ENCODE measurements at places on chromosomes 1 and 21. TPM values are rescaled to one million over a fixed set of nuclear protein-coding genes. Genes with fewer than 3 reads are reported as not detected.

AMPD1 gene
- not detected for total RNA-seq

CLDN14 gene
- not detected for total RNA-seq

FCN3 gene
- total RNA-seq, result not detected

CACHD1 gene
- 29.9 TPM for total RNA-seq

CRP gene
- total RNA-seq, result 0.90 TPM

XCL1 gene
- total RNA-seq, result not detected

PLEKHO1 gene
- total RNA-seq, result 9.1 TPM

STPG1 gene
- total RNA-seq, result 9.9 TPM

TMPRSS2 gene
- 111 TPM for total RNA-seq

SERPINC1 gene
- 0.64 TPM for total RNA-seq

CFAP45 gene
- 1.6 TPM for total RNA-seq

GPR52 gene
- total RNA-seq, result 0.87 TPM

C1orf185 gene
- total RNA-seq, result not detected

KRTAP7-1 gene
- not detected for total RNA-seq

- DNase-seq, result no peak
Observed at GRCh38 chr1:155975375-155976061, 2.8 kb downstream of the ARHGEF2 start.

GRCh38 chr1:96544831-96545221 lies 176.8 kb upstream of the PTBP2 start:
- no peak for DNase-seq

DNA sequence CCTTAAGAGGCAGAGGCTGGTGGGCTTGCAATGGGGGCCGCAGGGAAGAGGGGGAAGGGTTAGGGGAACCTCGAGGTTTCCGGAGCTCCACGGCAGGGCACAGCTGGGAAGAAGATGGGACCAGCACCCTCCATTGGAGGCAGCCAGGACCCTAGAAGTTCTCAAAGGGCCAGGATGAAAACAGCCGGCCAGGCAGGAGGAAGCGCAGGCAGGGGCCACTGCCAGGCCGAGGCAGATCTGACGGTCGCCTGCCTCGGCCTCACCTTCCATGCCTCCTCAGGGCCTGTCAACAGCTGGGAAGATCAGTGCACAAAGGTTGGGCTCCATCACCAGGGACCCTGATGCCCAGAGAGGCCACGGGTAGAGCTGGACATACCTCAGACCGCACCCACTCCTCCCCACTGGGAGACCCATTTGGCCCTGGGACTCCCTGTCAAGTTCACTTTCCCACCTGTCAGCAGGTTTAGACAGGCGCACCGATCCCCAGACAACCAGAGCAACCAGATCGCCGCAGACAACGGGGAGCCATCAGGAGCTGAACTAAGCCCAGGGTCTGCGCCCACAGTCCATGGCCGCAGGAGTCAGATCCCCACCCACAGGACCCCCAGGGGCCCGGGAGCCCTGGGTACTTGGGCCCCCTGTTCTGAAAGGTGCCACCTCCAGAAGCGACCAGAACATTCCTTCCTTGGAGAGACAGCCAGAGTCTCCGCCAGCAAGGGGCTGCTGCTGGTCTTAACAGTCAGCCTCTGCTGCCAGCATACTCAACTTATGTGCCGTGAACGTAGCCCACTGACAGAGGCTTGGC lies 2.2 kb downstream of the SLC19A1 start:
- no peak for DNase-seq

DNA sequence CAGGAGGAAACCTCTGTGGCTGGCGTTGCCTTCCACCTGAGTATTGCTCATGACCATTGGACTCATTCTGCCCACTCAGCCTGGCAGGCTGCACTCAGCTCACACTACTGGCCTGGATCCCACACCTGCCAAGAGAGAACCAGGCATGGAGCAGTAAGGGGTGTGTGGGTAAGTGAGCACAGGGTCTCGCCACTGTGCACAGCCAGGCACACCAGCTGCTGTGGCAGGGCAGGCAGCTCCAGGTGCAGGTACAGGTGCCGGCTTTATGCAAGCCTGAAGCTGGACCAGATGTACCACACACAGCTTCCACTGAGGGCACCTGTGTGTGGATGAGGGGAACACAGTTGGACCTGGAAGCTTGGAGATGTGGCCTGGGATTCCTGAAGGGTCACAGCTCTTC lies 295.2 kb upstream of the SNX7 start:
- DNase-seq, result no peak

DNA sequence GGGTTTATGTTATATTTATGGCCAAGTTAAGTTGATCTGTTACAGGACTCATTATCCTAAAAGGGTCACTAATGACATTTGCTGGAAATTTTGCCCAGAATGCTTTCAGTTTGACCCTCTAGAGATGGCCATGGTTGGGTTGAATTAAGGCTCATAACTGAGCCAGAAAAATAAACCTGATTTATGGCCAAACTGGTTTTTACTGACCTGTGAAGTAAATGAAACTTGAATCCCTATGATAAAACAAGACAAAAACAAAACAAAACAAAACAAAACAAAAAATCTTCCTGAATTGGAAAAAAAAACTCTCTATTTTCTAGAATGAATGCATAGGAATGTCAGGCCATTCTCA lies 72.5 kb upstream of the CLDN14 start:
- no peak for DNase-seq

GRCh38 chr1:35122311-35122710 lies 43.1 kb downstream of the ZMYM1 start:
- no peak for DNase-seq

DNA sequence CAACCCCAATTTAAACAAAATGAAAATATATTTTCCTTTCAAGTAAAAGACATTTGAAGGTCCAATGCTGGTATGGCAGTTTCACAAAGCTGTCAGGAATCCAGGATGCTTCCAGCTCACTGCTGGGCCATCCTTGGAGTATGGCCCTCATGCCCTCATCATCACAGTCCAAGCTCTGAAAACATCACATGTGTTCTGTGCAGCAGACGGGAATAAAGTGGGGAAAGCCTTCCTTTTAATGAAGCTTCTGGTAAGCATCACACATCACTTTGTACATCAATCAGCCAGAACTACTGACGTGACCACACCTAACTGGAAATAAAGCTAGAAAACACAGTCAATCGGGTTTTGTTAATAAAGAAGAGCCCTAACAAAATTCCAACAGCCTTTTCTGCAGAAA lies 22.7 kb downstream of the CDC42BPA start:
- no peak for DNase-seq

DNA sequence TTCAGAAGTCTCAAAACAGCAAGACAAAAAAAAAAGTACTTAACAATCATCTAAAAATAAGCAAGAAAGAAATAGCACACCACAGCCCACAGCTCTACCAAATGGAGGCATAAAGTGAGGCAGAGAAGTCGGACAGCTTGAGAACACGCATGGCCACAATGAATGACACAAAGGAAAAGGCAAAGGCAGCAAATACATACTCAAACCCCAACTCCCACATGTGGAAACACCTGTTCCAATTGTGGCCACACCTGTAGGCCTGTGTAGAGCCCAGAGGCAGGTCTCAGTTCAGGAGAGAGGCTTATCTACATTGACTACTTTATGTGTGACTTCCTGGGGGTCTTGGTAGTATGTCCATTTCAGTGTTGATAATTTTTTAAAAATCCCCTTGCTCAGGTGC lies 543.5 kb downstream of the LMO4 start:
- no peak for DNase-seq

- no peak for DNase-seq
Observed at GRCh38 chr1:182143825-182144645, 82.5 kb upstream of the ZNF648 start.

DNA sequence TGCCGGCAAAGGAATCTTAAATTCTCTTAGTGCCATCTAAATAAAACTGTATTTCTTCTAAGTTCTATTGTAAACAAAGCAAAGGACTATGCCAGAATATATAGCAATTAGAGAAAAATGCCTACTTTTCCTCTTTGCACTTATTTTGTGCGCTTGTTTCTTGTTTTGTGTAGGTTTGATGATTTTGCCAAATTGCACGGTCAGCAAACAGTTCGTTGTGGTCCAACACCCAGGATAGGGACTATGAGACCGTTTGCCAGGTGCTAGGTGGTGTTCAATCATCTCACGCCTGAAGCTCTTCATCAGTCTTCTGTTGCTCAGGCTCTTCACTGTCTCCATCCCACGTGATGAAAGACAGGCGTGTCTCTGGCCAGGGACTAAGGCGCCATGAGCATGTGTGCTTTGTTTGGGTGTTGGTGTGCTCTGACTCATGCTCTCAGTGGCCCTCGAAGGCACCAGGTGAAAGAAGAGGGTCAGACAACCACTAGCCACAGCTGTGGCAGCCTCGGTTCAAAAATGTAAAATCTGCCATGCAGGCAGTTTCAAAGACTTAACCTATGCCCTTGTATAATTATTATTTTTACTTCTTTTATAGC lies 36.9 kb upstream of the KCNE1 start:
- DNase-seq, result no peak

GRCh38 chr1:71660411-71660810 lies 579.6 kb upstream of the ZRANB2 start:
- DNase-seq, result no peak

DNA sequence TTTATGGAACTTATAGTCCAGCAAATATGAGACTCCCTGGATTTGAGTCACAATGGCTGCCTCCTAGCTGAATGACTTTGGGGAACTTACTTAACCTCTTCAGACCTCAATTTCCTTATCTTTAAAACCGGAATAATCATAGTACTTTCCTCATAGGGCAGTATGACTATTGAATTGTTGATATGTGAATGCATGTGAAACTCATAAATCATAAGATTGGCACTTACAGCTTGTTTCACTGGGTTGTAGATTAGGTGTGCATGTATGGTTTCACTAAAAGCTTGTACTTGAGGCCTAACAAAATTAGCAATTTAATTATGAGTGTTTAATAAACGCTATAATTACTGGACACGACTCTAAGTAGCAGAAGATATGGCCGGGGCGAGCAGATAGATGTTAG lies 72.5 kb downstream of the ST6GALNAC5 start:
- no peak for DNase-seq

GRCh38 chr1:108570128-108570527 lies 10.2 kb downstream of the EEIG2 start:
- no peak for DNase-seq

DNA sequence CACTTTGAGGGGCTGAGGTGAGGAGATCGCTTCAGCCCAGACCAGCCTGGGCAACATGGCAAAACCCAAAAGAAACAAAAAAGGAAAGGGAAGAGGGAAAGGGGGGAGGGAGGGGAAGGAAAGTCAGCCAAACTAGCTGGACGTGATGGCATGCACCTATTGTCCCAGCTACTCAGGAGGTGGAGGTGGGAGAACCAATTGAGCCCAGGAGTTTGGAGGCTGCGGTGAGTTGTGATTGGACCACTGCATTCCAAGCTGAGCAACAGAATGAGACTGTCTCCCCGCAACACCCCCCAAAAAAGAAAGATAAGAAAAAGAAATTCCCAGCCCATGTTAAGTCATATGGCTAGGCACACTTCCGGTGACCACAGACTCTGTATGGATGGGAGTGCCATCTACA lies 128.4 kb downstream of the PTPN14 start:
- no peak for DNase-seq

DNA sequence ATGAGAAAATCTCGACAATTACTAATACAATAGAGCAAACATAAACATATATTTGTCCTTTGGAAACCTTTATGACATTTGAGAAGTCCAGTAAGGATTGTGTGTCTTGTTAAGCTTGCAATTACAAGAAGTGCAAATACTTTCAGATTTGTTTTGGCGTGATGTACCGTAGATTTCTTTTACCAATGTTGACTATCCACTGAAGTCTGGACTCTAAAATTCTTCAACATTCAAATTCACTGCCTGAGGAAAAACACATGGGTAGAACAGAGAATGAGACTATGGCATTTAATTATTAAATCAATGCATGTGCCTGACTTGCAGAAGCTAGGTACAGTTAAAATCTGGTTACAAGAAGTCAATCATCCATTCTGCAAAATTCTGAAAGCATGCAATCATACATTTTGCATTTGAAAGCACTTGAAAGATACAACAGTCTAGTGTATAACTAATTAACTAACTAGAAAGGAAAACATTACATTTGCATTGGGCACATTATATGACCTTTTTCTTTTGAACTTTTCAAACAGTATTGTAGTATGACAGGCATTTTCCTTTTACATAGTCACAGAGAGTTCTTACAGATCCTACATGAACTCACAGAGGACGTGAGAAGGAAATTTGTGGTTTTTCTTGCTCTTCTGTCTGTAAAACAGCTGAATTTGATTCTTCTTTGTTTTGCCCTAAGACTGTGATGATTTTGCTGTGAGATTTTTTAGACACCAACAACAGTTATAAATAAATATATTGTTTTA lies 511.1 kb upstream of the ADGRL4 start:
- DNase-seq, result no peak

DNA sequence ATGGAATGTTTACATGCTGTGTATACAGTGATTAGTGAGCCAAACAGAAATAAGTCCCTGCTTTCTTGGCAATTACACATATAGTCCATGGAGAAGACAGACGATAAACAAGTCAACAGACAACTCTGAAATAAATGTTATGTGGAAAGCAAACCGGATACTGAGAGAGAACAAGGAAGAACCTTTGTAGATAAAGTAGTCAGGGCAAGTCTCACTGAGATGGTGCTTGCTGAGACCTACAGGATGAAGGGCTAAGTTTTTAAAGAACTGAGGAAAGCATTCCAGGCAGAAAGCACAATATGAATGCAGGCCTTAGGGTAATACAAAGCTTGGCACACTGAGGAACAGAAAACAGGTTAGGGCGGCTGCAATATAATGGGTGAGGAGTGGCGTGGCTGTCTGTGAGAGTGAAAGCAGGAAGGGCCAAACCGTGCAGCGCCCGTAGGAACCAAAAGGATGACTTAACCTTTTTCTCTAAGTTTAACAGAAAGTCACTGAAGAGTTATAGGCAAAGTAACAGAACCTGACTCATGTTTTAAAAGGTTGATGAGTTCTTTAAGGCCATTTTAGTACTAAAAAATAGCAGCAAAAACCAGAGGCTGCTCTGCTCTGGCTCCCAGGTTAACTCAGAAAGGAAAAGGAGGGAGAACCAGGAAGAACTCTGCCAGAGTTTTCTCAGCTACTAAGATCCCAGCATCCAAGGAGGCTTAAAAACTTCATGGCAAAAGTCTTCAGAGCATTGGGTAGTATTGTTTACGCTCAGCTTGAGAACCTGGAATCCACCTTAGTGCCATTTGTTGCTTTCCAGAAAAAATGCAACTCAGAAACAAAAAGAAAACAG lies 8.7 kb upstream of the TTF2 start:
- DNase-seq, result no peak

GRCh38 chr1:198778049-198778448 lies 139.2 kb downstream of the PTPRC start:
- no peak for DNase-seq

DNA sequence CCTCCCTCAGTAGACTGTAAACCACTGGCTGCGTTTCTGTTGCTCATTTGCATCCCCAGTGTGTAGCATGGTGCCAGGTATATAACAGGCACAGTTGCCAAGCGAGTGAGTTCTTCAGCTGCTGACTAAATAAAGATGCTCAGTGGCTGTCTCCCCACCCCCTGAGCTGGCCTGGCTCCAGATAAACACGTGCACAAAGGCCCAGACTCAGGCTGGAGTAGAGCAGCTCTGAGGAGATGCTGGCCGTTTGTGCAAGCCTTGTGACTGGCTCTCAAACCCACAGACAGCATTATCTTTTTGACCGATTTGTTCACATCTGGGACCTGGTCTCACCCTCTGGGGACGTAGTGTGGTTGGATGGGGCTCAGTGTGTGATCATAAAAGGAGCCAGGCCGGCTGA lies 7.1 kb downstream of the CHRNB2 start:
- no peak for DNase-seq

GRCh38 chr1:201497935-201498509 lies 8.9 kb downstream of the CSRP1 start:
- DNase-seq, result no peak
